T-cell (primary cell): ENCODE measurements at places on chromosomes 1 and 21.

DNA sequence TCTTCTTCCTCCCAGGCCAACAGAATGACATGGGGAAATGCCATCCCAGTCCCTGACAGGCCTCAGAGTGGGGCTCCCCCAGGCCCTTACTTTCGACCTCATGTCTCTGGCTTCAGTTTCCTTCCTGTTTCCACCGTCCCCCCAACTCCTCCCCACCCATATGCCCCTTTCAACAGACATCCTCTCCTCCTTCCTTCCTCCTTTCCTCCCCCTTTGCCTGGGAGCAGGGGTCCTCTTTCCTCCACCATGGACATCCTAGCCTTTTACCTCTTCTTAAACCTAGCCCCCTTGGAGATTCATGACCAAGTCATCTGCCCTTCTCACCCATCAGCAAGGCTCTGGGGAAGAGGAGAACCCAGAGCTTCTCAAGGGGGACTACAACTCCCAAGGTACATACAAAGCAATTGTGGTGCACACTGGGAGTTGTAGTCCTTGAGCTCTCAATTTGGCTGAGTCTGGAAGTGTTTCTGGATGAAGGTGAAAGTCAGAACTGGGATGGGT is 4.0 kb downstream of the ZBTB7B start:
- DNase-seq, result no peak

GRCh38 chr1:68673771-68674170 is 176.9 kb upstream of the DEPDC1 start:
- no peak for DNase-seq

GRCh38 chr1:17280894-17281293 is 27.1 kb upstream of the PADI4 start:
- DNase-seq, result no peak

DNA sequence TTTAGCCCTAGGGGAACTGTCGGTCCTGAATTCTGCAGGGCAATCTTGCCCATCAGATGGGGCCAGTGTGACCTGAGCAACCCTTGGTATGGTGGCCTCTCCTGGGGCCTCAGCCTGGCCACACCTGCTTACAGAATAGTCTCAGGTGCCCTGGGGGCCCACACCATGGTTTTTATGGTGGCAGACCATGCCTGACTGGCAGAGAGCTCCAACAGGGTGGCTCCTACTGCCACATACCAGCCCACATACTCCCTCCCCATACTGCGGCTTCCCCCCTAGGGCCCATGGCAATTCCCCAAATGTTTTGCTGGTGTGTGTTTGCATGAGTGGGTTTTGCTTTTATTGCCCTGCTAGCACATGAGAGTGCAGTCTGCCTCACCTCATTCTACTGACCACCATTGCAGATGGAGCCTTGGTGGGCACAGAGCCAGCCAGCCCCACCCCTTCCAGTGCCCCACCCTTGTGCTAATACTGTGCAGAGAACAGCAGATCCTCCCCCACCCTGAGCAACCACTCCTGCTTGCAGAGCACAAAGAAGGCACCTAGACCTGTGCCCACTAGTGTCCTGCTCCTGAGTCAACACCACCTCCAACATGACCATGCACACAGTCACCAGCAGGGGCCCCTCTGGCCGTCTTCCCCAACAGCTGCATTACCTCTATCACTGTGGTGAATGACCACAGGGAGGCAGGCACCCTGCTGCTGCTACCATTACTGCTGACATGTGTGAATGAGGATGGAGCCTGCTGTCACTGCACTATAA is 86.8 kb downstream of the GDAP2 start:
- DNase-seq, result no peak

GRCh38 chr1:77831976-77832711 is 52.7 kb downstream of the MIGA1 start:
- DNase-seq, result no peak

DNA sequence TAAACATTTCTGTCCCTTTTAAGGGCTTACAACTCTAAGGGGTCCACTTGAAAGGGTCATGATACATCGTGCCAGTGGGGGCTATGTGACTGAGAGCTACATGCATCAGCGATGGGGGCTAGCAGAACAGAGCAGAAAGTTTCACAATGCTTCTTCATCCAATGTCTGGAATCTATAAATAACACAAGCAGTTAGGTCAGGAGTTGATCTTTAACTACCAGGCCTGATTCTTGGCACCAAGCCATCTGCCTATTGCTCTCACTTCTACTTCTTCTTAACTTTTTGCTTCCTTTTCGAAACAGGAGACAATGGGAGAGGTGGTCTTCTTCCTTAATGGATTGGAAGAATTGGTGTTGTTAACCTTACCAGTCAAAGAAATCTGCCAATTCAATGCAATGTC is 410.0 kb downstream of the TGFB2 start:
- no peak for DNase-seq

DNA sequence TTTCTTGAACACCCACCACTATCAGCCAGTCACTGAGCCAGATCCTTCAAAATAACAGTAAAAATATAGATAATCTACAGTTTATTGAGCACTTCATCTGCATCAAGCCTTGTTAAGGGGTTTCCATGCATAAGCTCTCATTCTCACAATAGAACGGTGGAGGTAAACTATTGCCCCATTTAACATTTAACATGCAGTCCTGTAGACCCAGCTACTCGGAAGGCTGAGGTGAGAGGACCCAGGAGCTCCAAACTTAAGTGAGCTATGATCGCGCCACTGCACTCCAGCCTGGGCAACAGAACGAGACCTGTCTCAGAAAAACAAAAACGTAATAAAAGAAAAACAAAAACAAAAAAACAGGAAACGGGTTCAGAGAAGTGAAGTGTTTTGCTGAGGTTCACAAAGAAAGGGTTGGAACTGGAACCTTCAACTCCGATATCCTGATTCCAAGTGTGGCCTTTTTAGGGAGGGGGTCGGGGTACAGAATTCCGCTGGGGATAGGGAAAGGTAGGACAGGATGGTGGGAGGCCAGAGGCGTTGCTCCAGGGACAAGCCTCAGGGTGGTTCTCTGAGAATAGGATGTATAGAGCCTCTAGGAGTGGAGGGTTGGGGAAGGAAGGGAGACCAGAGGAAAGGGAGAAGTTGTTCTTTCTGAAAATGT is 11.6 kb upstream of the SESN2 start:
- peak; percentile 20 for DNase-seq

GRCh38 chr1:179079113-179079761 is 2.6 kb upstream of the TOR3A start:
- DNase-seq, result no peak

DNA sequence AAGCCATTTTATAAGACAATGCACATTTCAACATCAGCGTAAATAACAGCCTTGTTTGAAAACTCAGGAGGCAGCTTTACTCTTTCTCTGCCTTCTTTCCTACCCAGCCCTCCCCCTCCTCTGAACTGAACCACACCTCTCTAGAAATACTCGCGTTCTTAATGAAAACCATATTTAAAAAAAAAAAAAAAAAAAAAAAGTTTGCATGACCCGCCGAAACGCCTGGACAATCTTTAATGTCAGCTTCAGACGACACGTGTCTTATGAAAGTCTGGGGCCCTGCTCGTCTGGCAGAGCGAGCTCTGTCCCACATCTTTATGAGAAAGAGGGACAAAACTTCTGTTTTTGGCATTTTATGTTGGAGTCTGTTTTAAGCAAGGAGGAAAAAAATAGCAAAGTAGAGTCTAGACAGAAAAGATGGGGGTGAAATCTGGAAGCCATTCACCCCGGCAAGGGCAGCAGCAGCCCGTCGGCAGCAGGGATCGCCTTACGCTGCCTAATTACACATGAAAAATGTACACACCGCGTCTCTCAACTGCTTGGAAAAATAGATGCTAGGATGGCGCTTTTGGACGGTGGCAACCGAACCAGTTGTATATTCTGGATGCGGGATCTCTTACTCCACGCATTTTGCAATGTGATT is 130.4 kb upstream of the ETS2 start:
- no peak for DNase-seq
